Placental epithelial cell (primary cell): ENCODE measurements at places on chromosomes 5 and 9. TPM values are rescaled to one million over a fixed set of nuclear protein-coding genes. Genes with fewer than 3 reads are reported as not detected.

Gene MLLT3
- 9.0 and 26.0 TPM in 2 replicates for total RNA-seq

Gene CLIC3
- 328 and 397 TPM in 2 replicates for total RNA-seq

Gene PDE6A
- 0.11 TPM in 1 of 2 replicates, not detected in the other for total RNA-seq

Gene CDH18
- total RNA-seq, result 3.9 and 4.7 TPM in 2 replicates

Gene GABRP
- total RNA-seq, result 1,966 and 2,414 TPM in 2 replicates

Gene PCDHA6
- total RNA-seq, result 0.22 and 0.39 TPM in 2 replicates

Gene GCNT4
- 7.5 and 17.6 TPM in 2 replicates for total RNA-seq

Gene TAF1L
- not detected in 2 replicates for total RNA-seq
